Prostate gland (tissue), 2 donors: ENCODE measurements at places on chromosomes 5 and 9.

- H3K27ac ChIP-seq = no peak overlapping the region
- H3K4me1 ChIP-seq = no peaks in the 10 kb centered on the region
- DNase-seq = no peak
- H3K36me3 ChIP-seq = no peaks in the 10 kb centered on the region
- no peak overlapping the region for H3K4me3 ChIP-seq
Observed at GRCh38 chr5:112138526-112138925, 280.6 kb downstream of the EPB41L4A start.

- H3K27me3 ChIP-seq = no peaks in the 10 kb centered on the region
- DNase-seq = no peak
- no peaks in the 10 kb centered on the region for H3K4me1 ChIP-seq
- no peak overlapping the region for H3K27ac ChIP-seq
- no peak overlapping the region for H3K4me3 ChIP-seq
Observed at GRCh38 chr5:69489246-69489645, 3.3 kb upstream of the OCLN start.

GRCh38 chr9:69622676-69623075 lies 49.5 kb downstream of the APBA1 start:
- no peak overlapping the region for H3K27ac ChIP-seq
- no peaks in the 10 kb centered on the region for H3K4me1 ChIP-seq
- H3K4me3 ChIP-seq = no peak overlapping the region
- no peaks in the 10 kb centered on the region for H3K27me3 ChIP-seq
- no peaks in the 10 kb centered on the region for H3K36me3 ChIP-seq
- no peak for DNase-seq

- H3K4me1 ChIP-seq = no peaks in the 10 kb centered on the region
- H3K36me3 ChIP-seq = no peaks in the 10 kb centered on the region
- H3K27ac ChIP-seq = no peak overlapping the region
- DNase-seq = no peak
- H3K4me3 ChIP-seq = no peak overlapping the region
Observed at GRCh38 chr5:32551865-32552264, 33.5 kb upstream of the SUB1 start.

- H3K4me1 ChIP-seq = no peaks in the 10 kb centered on the region
- H3K4me3 ChIP-seq = no peak overlapping the region
- peak; percentile 36 for DNase-seq
- no peak overlapping the region for H3K27ac ChIP-seq
- H3K27me3 ChIP-seq = no peaks in the 10 kb centered on the region
Observed at GRCh38 chr5:121503111-121503840, 348.4 kb upstream of the FTMT start.

DNA sequence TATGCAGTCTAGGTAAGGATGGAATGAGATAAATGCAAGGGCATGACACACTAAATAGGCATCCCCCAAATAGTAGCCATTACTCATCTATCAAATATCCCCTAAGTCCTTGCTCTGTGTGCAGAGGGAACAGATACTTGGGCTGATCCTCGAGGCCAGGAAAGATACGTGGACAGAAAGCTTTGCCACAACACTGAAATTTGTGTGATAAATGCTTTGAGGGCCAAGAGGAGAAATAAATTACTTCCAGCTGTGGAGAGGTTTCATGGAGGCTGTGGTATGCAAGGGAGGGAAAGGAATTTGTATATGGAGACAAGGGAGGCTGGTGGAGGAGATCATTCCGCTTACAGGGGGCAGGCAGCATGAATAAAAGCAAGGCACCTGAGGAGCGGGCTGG lies 18.5 kb downstream of the ATOX1 start:
- H3K27ac ChIP-seq = no peak overlapping the region
- no peaks in the 10 kb centered on the region for H3K4me1 ChIP-seq
- no peak for DNase-seq
- no peaks in the 10 kb centered on the region for H3K36me3 ChIP-seq
- H3K27me3 ChIP-seq = no peaks in the 10 kb centered on the region

GRCh38 chr5:34866989-34867471 lies 28.1 kb downstream of the TTC23L start:
- H3K27me3 ChIP-seq = no peaks in the 10 kb centered on the region
- H3K27ac ChIP-seq = no peak overlapping the region
- H3K4me1 ChIP-seq = no peaks in the 10 kb centered on the region
- H3K36me3 ChIP-seq = no peaks in the 10 kb centered on the region
- DNase-seq = no peak
- no peak overlapping the region for H3K4me3 ChIP-seq

GRCh38 chr5:129284010-129284409 lies 176.1 kb upstream of the ADAMTS19 start:
- H3K27ac ChIP-seq = no peak overlapping the region
- DNase-seq = no peak

DNA sequence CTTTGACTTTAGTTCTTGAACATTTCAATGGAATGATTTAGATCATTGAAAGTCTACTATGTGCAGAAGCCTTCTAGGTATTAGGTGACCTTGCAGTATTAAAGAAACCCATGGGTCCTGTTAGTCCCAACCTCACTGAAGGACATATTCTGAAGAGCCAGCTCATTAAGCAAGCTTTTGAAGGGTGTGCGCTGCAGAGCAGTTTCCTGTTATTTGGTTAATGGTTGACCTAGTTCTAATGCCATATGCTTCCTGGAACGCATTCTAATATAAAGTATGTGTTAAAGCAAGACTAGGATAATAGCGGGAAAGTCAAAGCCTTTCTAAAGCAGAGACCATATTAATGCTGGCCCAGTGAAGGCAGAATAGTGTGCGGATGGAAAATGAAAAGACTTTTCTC lies 20.1 kb downstream of the ZNF462 start:
- no peak overlapping the region for H3K27ac ChIP-seq
- peaks cover 11% of the 10 kb centered on the region for H3K4me1 ChIP-seq
- no peak overlapping the region for H3K4me3 ChIP-seq
- H3K36me3 ChIP-seq = no peaks in the 10 kb centered on the region
- DNase-seq = no peak
- no peaks in the 10 kb centered on the region for H3K27me3 ChIP-seq

DNA sequence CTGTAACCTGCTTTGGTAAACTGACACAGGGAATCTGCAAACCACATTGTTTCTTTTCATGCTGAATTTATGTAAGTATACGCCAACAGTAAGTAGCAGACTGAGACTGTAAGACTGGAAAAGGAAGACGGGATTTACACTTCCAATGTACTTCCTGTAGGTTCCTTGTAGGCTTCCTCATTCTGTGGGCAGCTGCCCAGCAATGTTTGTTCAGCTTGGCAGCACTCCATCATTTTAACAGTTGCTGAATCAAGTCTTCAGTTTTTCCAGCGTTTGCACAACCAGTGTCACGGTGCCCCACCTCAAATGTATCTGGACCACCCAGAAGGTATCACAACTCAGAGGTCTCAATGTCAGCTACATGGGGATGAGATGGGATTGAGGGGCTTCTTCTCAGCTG lies 232.6 kb downstream of the PRDM9 start:
- peak; percentile 12 for DNase-seq
- H3K36me3 ChIP-seq = no peaks in the 10 kb centered on the region
- no peaks in the 10 kb centered on the region for H3K27me3 ChIP-seq

DNA sequence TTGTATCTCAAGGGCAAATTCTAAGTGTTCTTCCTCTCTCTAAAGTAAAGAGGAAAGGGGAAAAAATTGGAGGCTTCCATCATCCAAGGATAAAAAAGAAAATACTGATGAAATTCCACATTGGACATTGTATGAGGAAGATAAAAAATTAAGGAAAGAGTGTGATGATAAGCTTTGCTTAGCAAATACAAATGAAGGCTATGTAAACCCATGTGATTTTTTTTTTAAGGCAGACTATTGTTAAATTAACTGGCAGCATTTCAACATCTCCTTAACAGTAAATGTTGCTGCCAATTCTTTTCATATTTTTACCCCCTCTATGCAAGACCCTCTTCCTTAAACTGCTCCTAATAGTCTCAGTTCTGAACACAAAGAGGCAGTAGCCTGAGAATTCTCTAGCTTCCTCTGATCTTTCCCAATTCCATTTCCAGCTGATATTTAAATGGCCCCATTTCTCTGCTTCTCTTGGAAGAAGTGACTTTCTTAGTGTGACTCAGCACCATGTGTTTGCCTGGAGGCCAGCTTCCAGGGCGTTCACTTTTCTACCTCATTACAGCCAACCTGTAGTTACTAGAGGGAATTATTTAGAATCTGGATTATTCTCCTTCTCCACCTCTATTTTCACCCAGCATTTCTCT lies 159.7 kb downstream of the TLE1 start:
- no peak overlapping the region for H3K4me3 ChIP-seq
- DNase-seq = peak; percentile 7
- H3K27ac ChIP-seq = no peak overlapping the region
- peaks cover 6% of the 10 kb centered on the region for H3K4me1 ChIP-seq
- no peaks in the 10 kb centered on the region for H3K36me3 ChIP-seq
